Myocyte (in vitro differentiated cells): ENCODE measurements at places on chromosomes 6 and 20.

GRCh38 chr6:165401092-165401491 lies 91.7 kb upstream of the C6orf118 start:
- DNase-seq: no peak

- peak; percentile 67 for DNase-seq
These were observed 392.7 kb upstream of the MAN1A1 start for GRCh38 chr6:119742188-119742803.

DNA sequence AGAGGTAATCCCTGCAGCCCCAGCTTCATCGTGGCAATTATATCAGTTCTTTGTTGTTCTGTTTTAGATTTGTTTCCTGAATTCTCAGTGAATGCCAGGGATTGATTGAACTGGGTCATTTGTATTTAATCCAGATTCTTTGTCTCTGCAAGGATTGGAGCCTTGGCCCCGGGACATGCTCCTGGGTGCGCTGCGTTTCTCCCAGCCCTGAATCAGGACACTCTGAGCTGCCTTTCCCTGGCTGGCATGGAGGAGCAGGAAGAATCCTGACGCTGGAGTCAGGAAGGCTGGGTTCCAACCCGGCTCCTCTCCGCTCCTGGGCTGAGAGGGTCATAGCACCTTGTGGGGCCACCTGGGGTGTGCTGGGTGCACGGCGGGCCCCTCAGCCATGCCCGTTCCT lies 545.6 kb downstream of the QKI start:
- DNase-seq: no peak

DNA sequence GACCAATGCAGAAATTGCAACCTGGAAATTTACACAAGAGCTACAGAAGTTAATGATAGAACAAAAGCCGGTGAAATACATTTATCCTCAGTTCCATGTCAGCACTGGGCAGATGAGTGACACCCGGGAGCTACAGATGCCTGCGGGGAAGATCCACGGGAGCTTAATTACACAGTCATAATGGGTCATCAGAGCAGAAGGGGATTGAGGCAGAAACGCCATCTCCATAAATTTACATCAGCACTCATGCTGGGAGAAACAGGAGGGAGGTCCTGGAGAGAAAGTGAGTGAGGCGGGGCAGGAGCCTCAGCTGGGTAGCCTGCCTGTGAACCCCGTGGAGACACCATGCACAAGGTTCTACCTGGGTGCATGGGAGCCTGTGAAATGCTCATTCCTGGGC lies 37.6 kb upstream of the CST7 start:
- DNase-seq: no peak

DNA sequence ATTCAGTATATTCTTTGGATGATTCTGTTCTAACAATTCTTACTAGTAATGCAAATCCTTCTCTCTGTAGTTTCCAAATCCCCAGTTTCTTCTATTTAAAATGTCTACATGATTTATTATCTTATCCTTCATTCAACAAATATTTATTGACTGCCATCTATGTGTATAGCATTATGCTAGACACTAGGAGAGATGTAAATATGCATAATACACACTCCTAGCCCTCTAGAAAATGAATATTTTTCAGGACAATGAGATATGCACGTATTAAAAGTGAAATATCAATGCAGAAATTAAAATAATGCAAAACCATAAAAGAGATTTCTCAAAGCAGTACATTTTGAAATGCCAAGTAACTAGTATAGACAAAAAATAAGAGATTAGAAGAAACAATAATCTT lies 293.5 kb upstream of the CNR1 start:
- no peak for DNase-seq

DNA sequence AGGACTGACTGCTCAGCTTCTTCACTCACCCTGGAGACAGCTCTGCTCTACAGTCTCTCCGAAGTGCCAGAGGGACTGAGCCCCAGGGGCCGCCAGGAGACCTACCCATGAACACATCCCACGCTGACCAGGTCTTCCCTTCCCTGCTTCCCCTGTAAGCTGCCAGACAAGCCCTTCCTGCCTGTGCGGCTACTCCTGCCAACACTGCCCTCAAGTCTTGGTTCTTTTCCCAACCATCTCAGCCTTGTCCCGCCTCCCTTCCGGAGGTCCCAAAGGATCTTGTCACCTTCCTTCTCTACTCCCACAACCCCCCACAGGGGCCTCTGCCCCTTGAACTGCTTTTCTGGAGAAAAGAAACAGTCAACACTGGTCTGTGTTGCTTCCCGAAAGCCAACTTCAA lies 15.0 kb downstream of the CPNE5 start:
- no peak for DNase-seq

- no peak for DNase-seq
These were observed 72.2 kb downstream of the RWDD2A start for GRCh38 chr6:83265384-83265783.

- DNase-seq: no peak
These were observed 417.3 kb upstream of the NOX3 start for GRCh38 chr6:155872961-155873360.

DNA sequence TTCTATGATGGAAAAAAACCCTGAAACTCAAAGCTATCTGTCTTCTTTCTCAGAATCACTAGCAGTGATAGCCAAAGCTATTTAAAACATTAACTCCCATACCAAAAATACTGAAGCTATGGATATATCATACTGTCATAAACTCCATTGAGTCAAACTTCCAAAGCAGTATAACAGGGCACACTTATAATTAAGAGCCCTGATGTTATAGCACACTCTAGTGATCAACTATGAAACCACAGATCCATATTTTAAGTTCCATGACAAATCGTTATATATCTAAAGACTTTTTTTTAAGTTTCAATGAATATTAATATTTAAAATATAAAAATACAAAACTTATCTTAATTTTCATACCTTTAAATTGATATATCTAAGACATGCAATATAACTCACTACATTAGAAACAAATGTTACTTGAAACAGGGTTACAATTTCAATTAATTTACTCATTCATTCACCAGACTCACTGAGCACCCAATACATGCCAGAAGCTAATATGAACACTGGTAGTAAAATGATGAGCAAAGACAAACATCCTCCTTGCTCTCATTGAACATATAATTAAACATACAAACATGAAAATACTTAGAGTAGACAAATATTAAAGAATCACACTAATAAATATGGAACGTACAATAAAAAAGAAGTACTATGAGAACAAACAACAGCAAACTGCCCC lies 69.3 kb downstream of the IBTK start:
- peak; percentile 32 for DNase-seq

GRCh38 chr20:41530923-41531322 lies 87.3 kb downstream of the CHD6 start:
- DNase-seq: no peak

DNA sequence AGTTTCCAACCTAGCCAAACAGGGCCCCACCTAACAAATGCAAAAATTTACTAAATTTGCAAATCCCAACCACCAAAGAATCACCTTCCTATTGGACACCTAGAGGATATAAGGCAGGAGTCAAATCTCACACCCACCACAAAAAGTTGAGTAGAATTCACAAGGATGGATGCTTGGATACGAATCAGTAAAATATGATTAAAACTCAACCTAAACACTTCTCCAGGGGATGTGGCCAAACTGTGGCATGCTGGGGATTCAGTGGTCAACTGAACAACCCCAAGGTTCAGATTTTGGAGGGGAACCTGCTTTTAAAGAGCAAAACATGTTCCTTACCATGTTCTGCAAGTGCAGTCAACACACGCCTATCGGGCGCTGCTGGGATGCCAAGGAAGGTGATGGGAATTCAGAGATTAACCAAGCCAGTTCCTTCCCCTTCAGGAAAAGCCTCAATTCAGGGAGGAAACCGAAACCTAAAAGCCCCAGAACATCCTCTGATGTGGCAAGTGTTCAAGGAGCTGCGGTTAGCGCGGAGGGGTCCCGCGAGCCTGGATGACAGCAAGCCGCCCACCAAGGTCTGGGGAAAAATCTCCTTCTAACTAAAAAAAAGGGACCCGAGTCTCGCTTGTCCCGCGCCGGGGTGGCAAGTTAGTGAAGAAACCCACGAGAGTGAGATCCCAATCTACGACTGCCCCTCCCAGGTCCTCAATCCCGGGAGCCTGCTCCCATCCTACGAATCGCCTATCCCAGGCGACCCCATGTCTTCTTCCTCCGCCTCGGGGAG lies 902 bp downstream of the SAMHD1 start:
- DNase-seq: no peak

DNA sequence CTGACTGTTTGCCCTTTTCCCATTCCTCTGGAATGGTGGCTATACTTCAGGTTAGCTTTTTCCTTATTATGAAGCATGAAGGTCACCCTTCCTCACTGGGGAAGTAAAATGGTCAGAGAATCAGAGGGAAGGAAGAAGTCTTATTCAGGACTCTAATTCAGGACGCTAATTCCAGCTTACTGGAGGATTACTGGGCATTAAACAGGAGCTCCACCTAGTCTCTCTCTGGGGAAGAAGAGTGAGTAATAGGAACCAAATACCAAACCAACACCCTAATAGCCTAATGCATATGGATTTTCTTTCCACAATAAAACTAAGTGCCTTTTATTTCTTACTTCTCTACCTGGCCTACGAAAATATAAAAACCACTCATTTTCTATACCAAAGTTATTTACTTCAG lies 10.1 kb downstream of the CRISP1 start:
- DNase-seq: no peak

- DNase-seq: no peak
These were observed 265.5 kb downstream of the DLL1 start for GRCh38 chr6:170025341-170025911.

DNA sequence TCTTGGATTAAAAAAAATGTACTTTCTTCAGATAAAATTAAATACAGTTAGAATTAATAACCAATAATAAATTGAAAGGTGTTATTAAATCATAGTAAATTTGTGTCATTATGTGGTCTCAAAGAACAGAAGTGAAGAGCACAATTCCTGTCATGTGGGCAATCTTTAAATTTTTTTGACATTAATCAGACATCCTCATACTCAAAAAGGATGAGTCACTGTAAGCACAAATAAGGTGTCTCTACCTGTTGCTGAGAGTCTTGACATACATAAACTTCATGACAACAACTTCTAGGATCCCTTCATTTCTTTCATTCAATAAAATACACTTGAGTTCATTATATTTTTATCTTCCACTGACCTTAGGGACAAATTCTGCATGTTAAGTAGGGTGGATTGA lies 76.1 kb downstream of the SLC22A3 start:
- no peak for DNase-seq

DNA sequence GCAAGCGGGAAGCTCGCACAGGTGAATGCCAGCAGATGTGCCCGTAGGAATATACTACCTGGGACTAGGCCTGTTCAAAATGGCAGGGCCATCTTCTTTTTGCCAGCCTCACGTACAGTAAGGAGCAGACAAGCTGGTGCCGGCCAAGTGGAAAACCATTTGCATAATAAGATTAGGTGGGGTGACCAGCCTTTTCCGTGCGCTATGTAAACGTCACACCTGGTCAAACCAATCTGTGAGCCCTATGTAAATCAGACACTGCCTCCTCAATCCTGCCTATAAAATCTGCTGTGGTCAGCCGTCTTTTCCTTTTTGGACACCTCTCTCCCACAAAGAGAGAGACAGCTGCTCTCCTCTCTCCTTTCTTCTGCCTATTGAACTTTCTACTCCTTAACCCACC lies 60.8 kb upstream of the TMEM30A start:
- DNase-seq: peak; percentile 61

DNA sequence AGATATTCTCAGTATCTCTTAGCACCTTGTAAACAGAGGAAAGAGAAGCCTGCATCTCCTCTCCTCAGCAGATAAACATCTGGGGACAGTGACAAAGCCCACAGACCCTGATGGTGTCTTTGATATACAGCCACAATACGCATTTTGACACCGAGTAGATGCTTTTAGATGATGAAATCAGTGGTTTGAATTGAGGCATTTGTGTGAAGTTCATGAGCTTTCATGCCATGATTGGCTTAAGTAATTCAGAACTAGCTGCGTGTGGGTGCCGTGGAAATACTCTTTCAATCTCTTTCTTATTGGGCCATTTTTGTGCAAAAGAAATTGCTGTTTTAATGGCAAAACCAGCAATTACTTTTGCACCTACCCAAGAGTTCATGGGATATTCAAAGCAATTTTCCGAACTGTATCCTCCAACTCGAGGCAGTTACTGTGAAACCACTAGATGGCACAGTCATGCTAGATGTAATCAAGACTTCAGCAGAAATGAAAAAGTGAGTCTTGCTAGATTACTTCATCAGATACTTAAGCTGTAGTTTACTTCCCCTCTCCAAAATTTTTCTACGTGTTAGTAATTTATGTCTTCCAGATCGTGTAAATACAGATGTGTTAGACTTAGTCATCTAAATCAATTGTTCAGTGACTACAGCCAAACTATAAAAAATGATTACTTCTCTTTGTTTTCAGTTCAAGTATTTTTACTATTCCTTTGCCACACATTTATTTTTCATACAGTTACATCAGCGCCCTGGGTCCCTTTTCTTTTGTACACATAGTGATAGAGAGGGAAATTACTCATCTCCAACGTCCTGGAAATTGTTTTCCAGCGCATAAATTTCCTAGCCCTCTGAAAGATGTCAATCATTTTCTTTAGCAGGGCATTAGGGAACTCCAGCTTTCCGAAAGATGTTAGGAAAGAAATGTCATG lies 49.4 kb downstream of the IYD start:
- DNase-seq: peak; percentile 67

- no peak for DNase-seq
These were observed 155.9 kb downstream of the JARID2 start for GRCh38 chr6:15401769-15402250.

DNA sequence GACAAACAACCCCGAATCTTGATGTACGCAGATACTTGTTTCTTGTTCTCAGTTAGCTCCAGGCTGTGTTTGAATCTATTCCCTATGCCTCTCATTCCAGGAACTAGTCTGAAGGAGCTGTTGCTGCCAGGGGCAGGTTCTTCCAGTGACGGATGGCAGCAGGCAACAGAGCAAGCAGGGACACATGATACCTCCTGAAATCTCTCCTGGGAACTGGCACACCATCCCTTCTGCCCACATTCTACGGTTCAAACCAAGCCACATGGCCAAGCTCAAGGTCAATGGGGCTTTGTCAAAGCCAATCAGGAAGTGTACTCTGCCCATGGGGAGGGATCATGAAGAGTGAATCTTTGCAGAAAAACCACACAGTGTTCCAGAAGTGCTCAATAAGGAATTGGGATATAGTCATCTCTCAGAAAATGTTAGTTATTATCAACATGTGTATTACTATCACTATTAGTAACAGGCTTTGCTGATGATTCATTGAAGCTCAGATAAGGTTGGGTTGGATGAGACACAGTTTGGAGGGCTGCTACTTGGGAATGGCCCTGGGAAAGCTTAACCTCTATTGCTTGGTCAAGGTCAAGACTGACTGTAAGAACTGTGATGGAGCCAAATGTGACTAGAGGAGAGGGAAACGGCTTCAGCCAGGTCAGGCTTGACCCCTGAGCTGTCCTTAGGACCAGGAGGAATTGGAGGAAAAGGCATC lies 454.9 kb downstream of the PTPRT start:
- DNase-seq: no peak

GRCh38 chr6:35312807-35313206 lies 15.2 kb downstream of the DEF6 start:
- no peak for DNase-seq

DNA sequence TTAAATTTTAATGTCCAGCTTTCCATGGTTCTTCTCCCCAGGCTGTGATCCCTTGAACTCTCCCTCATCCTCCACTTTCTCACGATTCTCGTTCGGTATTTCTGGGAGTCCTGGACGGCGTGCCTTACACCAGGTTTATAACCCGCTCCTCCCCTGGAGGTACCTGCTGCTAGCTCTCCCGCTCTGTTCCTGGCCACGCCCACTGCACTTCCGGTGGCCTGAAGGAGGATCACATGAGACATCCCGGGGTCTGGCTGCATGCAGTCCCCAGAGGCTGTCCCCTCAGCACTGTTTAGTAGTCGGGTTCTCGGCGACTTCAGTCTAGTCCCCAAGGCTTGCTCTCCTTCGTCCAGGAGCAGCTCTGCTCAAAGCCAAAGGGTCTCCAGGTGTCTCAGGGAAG lies 28.4 kb upstream of the GCLC start:
- DNase-seq: no peak

- DNase-seq: peak; percentile 60
These were observed 78.0 kb downstream of the DLGAP4 start for GRCh38 chr20:36384022-36384619.
